Thyroid gland (tissue), 4 donors: ENCODE measurements at places on chromosomes 2 and 18. TPM values are rescaled to one million over a fixed set of nuclear protein-coding genes. Genes with fewer than 3 reads are reported as not detected.

DNA sequence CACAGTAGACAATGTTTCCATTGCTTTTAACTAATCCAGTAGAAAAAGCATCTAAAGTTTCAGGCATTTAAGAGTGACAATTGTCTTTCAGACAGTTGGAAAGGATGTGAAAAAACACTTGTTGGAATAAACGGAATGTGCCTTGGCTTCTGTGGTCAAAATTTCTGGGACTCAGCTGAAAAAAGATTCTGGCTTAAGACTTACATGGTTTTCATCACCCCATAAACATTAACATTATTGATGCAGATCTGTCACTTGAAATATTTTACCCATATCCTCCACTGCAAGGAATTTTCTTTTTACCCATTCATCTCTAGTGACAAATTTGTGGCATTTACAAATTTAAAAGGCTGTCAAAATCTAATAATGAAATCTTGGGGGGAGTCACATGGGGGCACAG lies 166.0 kb downstream of the SRBD1 start:
- no peaks in the 10 kb centered on the region for H3K36me3 ChIP-seq
- no peak overlapping the region for H3K4me3 ChIP-seq
- H3K4me1 ChIP-seq, result no peaks in the 10 kb centered on the region
- no peak overlapping the region for H3K27ac ChIP-seq
- H3K27me3 ChIP-seq, result no peaks in the 10 kb centered on the region

- DNase-seq, result no peak
- no peak overlapping the region for H3K27ac ChIP-seq
- H3K4me1 ChIP-seq, result no peaks in the 10 kb centered on the region
- no peaks in the 10 kb centered on the region for H3K27me3 ChIP-seq
- H3K36me3 ChIP-seq, result no peaks in the 10 kb centered on the region
These were observed 1341.3 kb upstream of the LRRTM1 start for GRCh38 chr2:81645745-81646301.

- no peaks in the 10 kb centered on the region for H3K4me1 ChIP-seq
- no peaks in the 10 kb centered on the region for H3K36me3 ChIP-seq
- no peak overlapping the region for H3K4me3 ChIP-seq
- H3K27me3 ChIP-seq, result no peaks in the 10 kb centered on the region
- H3K27ac ChIP-seq, result no peak overlapping the region
These were observed 315.7 kb downstream of the GBX2 start for GRCh38 chr2:235852526-235852920.

- H3K4me1 ChIP-seq, result peaks cover 9% of the 10 kb centered on the region
- no peak overlapping the region for H3K4me3 ChIP-seq
- no peak overlapping the region for H3K27ac ChIP-seq
- H3K36me3 ChIP-seq, result no peaks in the 10 kb centered on the region
- DNase-seq, result no peak
- H3K27me3 ChIP-seq, result no peaks in the 10 kb centered on the region
These were observed 51.8 kb upstream of the CYRIA start for GRCh38 chr2:16717477-16717876.

DNA sequence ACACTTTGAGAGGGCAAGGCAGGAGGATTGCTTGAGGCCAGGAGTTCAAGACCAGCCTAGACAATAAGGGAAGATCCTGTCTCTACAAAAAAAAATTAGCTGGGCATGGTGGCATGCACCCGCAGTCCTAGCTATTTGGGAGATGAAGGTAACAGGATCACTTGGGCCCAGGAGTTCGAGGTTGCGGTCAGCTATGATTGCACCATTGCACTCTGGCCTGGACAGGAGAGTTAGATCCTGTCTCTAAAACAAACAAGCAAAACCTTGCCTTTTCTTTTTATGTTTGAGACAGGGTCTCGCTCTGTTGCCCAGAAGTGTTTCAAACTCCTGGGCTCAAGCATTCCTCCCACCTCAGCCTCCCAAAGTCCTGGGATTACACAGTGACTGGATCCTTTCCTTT lies 14.5 kb upstream of the THADA start:
- no peak for DNase-seq
- H3K36me3 ChIP-seq, result no peaks in the 10 kb centered on the region
- H3K4me3 ChIP-seq, result no peak overlapping the region
- no peaks in the 10 kb centered on the region for H3K4me1 ChIP-seq

DNA sequence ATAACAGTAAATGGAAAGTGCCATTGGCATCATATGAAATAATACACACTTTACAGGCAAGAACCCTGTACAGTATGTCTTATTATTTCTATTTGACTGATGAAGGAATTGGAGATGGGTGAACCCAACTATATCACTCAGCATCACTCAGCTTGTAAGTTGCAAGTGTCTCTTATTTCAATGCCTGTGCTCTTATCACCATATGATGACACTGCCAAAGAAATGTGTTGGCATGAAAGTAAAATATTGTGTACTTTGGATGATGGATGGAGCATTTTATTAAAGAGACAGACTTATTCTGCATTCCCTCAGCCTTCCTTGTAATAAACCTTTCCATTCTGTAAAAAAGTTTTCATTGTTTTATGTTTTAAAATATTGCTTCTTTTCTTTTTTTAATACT lies 927.5 kb upstream of the VRK2 start:
- DNase-seq, result no peak
- H3K4me3 ChIP-seq, result no peak overlapping the region
- no peaks in the 10 kb centered on the region for H3K4me1 ChIP-seq

DNA sequence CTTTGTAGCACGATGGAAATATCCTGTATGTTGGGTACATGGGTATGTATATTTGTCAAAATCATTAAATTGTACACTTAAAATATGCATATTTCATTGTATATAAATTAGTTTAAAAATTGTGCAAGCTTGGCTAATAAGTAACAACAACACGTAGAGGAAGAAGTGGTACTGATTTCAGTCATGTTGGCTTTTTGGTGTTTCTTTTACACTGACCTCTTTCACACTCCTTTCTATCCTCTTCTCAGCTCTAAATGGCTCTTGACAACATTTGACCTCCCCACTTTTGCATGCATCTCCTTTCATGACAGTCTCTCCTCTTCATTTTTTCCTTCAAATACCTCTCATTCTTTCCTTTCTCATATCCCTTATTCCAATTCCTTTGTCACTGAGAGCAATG lies 801.4 kb upstream of the ZEB2 start:
- no peaks in the 10 kb centered on the region for H3K36me3 ChIP-seq
- no peaks in the 10 kb centered on the region for H3K27me3 ChIP-seq
- H3K27ac ChIP-seq, result no peak overlapping the region
- no peak for DNase-seq
- H3K4me1 ChIP-seq, result no peaks in the 10 kb centered on the region
- H3K4me3 ChIP-seq, result no peak overlapping the region

DNA sequence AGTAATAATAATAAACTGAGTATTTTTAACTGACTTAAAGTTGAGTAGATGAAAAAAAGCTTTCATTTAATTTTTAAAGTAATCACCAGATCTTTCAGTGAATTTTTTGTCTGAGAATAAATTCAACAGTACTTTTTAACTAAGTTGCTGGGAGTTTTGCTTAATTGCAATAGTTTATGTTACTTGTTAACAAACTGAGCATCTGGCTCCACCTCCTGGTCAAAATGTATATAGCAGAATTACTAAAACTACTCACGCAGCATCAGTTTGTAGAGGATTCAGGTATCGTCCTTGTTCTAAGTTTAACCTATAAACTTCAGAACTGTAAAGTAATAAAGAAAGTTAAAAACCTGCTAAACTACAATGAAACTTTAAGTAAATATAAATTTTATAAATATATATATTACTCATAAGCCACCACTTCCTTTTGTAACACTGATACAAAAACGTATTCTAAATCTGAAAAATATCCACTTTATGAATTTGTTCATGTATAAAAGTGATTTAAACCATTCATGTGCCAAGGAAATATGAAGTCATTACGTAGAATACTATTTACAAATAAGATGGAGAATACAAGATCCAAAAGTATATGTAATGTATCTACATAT lies 21.3 kb downstream of the NOL10 start:
- no peak overlapping the region for H3K27ac ChIP-seq
- H3K4me3 ChIP-seq, result no peak overlapping the region
- DNase-seq, result peak; percentile 4
- no peaks in the 10 kb centered on the region for H3K36me3 ChIP-seq
- H3K27me3 ChIP-seq, result no peaks in the 10 kb centered on the region
- H3K4me1 ChIP-seq, result no peaks in the 10 kb centered on the region

GRCh38 chr2:6083136-6083535 lies 391.0 kb downstream of the SOX11 start:
- H3K4me1 ChIP-seq, result no peaks in the 10 kb centered on the region
- H3K36me3 ChIP-seq, result no peaks in the 10 kb centered on the region
- DNase-seq, result no peak
- no peaks in the 10 kb centered on the region for H3K27me3 ChIP-seq
- H3K27ac ChIP-seq, result no peak overlapping the region

DNA sequence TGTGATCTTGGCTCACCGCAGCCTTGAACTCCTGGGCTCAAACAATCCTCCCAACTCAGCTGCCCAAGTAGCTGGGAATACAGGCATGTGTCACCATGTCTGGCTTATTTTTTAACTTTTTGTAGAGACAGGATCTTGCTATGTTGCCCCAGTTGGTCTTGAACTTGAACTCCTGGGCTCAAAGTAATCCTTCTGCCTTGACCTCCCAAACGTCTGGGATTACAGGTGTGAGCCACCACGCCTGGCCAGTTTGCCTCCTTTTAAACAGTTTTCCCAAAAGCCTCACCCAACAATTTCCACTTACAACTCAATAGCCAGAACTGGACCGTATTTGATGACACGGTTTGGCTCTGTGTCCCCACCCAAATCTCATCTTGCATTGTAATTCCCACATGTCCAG lies 300.9 kb upstream of the STON1 start:
- H3K36me3 ChIP-seq, result no peaks in the 10 kb centered on the region
- no peak overlapping the region for H3K4me3 ChIP-seq
- no peak overlapping the region for H3K27ac ChIP-seq

GRCh38 chr2:190553254-190553653 lies 18.7 kb upstream of the NEMP2 start:
- no peak overlapping the region for H3K4me3 ChIP-seq
- H3K27me3 ChIP-seq, result no peaks in the 10 kb centered on the region
- no peak for DNase-seq
- no peaks in the 10 kb centered on the region for H3K36me3 ChIP-seq
- no peaks in the 10 kb centered on the region for H3K4me1 ChIP-seq

- no peak overlapping the region for H3K4me3 ChIP-seq
- DNase-seq, result no peak
- no peak overlapping the region for H3K27ac ChIP-seq
- H3K36me3 ChIP-seq, result no peaks in the 10 kb centered on the region
- H3K4me1 ChIP-seq, result no peaks in the 10 kb centered on the region
These were observed 32.5 kb downstream of the NABP1 start for GRCh38 chr2:191710411-191710900.

Gene CAPN14
- total RNA-seq, result 0.27 TPM

Gene ABCG5
- not detected for total RNA-seq

Gene IL18RAP
- 2.7 TPM for total RNA-seq

Gene SLC4A3
- 3.0 TPM for total RNA-seq

Gene ERICH2
- not detected for total RNA-seq

Gene ELP2
- 68.8 TPM for total RNA-seq

Gene GBX2
- total RNA-seq, result not detected

Gene TAF4B
- 8.8 TPM for total RNA-seq

Gene GNAL
- 27.3 TPM for total RNA-seq

Gene FOXD4L1
- total RNA-seq, result not detected
